Germinal center (tissue), 1 donor: ENCODE measurements at places on chromosomes 3 and 15.

GRCh38 chr3:143266511-143266910 is 146.9 kb downstream of the CHST2 start:
- no peak for DNase-seq

GRCh38 chr3:155648013-155648591 is 96.8 kb downstream of the PLCH1 start:
- no peak for DNase-seq

- no peak for DNase-seq
Measured at GRCh38 chr3:17469520-17469919, 272.9 kb downstream of the TBC1D5 start.

GRCh38 chr3:59085976-59086375 is 36.2 kb upstream of the CFAP20DC start:
- DNase-seq = no peak

GRCh38 chr3:35335703-35336102 is 303.6 kb upstream of the ARPP21 start:
- DNase-seq = no peak

DNA sequence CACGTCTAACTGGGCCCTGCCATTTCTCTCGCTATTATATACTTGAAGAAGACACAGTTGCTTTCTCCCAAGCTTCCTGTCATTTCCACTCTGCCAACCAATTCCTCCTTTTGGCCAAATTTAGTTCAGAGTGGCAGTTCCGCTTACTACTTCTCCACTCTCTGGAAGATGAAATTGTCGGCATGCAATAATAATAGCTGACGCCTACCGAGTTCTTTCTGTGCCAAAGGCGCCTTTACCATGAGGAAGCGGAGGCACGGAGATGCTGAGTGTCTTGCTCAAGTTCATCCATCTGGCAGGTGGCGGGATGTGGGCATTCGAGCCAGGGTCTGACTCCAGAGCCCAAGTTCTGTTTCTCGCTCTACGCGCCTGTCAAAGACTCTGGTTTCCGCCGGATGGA is 14.6 kb upstream of the NRROS start:
- no peak for DNase-seq

GRCh38 chr3:58459160-58459559 is 25.5 kb upstream of the PDHB start:
- DNase-seq = no peak

DNA sequence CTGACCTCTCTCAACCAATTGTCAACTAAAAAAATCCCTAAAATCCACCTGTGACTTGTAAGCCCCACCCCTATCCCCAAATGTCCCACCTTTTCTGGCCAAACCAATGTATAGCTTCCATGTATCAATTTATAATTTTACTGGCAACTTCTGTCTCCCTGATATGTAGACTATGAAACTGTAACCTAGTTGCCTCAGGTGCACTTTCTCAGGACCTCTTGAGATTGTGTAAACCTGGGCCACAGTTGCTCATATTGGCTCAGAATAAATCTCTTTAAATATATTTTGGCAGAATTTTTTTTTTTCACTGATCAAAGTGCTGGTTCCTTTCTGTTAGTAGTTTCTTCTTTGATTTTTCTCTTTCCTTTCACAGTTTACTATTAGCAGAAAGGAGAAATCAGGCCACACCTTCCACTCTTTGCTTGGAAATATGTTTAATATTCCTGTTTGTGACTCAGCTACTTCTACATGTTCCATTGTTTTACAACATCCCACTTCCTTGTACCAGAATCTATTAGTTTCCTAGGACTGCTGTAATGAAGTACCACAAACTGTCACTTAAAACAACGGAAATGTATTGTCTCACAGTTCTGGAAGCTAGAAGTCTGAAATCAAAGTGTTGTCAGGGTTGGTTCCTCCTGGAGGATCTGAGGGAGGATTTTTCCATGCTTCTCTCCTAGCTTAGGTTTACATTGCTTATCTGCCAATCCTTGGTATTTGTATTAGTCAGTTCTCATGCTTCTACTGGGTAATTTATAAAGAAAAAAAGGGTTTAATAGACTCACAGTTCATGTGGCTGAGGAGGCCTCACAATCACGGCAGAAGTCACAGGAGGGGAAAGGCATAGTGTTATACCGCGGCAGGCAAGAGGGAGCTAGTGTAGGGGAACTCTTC is 801.2 kb upstream of the ARPP21 start:
- DNase-seq = no peak

GRCh38 chr3:127387119-127387518 is 99.3 kb upstream of the PRR20G start:
- DNase-seq = no peak

GRCh38 chr3:147472846-147473245 is 63.7 kb downstream of the ZIC1 start:
- DNase-seq = no peak

DNA sequence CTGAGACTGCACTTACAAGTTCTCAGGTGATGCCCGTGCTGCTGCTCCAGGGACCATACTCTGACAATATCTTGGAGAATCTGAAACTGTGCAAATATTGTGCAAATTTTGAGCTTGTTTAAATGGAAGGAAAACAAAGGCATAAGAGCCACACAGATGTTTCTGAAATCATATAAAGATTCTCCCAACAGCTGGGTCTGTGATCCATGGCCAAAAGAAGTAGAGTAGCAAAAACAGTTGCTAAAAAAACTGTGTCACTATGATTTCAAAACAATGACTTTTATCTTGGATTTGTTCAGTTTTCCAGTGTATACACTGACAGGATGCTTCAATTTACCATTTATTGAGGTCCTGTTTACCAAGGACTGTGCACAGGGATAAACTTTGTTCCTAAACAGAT is 25.3 kb downstream of the NPTN start:
- no peak for DNase-seq

GRCh38 chr3:185724251-185724650 is 100.6 kb downstream of the IGF2BP2 start:
- no peak for DNase-seq

DNA sequence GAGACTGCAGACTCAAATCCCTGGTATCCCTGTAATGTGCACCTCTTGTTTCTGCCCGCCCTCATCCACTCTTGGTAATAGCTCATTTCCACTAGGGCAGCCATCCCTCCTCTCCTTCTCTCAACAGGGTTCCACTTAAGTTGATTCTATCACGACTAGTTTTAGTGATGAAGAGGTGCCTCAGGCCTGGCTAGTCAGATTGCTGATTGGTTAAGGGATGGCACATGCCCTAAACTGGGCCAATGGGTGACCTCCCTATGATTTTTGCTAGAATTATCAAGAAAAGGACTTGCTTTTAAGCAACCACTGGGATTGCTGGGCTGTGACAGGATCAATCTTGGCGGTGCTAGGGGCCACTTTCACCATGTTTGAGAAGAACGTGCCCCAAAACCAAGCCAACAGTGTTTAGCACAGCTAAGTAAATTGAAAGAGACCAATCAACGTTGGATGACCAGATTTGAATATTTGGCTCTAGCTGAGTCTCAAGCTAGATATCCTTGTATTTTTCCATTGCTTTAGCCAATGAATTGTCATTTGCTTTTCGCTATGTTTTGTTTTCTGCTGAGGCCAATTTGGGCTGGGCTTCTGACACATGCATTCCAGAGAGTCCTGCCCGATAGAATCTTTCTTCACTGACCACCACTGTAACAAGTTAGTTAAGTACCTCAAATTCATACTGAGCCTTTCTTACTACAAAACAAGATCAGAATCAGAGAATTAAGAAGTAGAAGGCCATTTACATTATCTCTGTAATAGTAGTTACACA is 131.0 kb downstream of the PDZRN3 start:
- no peak for DNase-seq

DNA sequence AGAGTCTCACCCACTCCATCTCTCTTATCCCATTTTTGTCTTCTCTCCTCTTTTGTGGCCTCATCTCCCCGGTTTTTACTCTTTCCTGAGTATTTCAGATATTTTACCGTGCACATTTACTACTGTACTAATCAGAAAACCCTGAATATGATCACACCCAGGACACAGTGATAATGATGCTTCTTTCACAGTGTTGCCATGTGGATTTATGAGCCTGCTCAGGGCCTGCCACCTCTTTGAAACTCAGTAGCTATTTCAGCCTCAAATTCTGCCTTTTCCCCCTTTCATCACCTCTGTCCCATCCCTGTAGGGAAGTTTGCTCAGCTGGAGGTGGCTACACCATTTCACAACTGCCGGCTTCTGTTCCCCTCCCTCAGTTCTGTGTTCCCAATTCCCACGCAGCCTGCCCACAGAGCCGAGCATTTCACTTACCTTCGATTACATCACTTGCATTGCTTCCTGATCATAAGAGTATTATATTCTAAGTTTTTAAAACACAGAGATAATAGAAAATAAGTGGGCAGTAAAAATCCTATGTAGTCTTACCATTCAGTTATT is 33.2 kb downstream of the ARNT2 start:
- no peak for DNase-seq

DNA sequence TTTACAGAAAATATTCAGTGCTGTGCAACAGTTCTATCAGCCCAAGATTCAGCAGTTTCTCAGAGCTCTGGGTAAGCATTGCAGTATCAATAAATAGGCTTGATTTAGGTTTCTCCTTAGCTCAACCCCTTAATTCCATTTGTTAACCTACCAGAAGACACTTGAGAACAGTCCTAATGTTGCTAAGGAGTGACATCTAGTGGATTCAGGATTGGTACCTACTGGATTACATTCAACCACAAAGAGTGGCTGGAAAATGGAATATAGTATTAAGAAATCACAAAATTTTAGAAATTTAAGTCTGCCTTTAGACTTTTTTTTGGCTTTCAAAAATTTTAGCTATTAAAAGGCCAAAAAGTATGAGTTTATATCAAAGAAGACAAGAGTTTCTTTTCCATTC is 34.7 kb downstream of the POLG start:
- no peak for DNase-seq
